NT2/D1 (cell line): ENCODE measurements at places on chromosomes 2 and 18.

DNA sequence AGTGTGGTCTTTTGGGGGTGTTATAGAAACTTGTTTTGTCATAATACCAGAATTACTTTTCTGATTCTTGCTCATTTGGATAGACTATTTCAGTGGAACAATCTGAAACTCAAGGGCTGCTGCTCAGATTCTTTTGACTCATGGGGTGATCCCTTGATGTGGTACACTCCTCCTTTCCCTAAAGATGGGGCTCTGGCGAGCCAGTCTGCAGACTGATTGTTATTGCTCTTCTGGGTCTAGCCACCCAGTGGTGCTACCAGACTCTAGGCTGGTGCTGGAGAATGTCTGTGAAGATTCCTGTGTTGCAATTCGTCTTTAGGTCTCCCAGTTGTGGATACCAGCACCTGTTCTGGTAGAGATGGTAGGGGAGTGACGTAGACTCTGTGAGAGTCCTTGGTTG is 4.2 kb upstream of the MARS2 start:
- no peak for DNase-seq

DNA sequence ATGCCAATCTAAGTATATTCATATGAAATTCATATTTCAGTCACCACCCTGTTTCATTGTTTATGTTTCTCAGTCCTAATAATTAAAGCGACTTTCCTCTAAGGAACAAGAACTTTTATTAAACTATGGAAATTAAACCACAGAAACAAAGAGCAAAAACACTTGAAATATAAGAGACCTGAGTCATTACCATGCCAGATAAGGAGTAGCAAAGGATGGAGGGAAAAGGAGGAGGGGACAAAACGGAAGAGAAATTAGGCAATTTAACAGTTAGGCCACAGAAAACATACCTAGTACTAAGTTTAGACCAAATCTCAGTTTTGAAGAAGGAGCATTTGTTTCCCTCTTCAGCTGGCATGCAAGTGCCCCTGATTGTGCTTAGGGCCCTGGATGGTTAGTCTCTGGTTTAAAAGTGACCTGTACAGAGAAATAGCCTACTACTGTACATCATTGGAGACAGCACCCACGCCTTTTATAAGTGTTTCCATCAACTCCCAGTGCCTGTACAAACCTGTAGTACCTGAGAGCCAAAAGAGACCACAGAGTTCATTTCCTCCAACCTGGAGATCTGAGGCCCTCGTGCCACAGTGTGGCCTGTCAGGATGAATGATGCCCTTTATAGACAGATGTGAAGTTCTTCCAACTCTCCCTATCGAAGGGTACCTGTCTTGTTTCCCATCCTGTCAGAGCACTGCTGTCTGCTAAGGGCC is 74.5 kb downstream of the SPATS2L start:
- DNase-seq, result no peak

- no peak for DNase-seq
These were observed 22.7 kb downstream of the TRAPPC8 start for GRCh38 chr18:31920277-31920676.

DNA sequence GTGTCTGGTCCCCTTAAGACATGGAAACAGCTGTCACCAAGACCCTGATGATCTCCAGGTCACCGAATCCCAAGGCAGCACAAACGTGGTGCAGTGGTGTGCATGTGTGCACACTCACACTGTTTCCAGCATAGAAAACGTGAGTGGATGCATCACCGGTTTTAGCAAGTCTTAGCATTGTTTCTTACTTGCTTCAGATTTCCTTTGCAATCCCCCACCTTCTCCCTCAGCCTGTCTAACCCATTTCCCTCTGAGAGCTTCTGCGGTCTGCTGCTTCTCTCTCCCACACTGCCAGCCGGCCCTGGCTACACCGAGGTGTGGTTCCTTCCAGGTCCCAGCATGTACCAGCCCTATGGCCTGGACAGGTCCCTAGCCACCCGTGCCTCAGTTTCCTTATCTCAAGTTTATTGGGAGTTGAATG is 343.4 kb upstream of the HS6ST1 start:
- no peak for DNase-seq

- no peak for DNase-seq
These were observed 5.8 kb downstream of the IAH1 start for GRCh38 chr2:9480157-9480556.

DNA sequence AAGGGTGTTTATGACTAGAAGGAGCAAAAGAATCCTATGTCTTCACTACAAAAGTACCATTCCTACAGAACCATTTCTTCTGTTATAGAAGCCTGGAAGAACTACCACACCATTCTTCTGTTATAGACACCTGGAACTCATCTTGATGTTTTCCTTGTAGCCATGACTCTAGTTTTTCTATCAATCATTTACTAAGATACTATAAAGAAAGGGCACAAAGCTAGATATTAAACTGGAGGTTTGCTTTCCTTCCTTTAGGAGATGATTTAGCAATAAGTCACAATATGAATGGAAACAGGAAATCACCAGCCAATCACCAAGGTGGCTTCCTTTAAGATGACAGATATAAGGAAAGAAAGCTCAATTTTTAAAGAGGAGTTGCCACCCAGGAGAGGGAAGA is 100.3 kb upstream of the NEUROD1 start:
- no peak for DNase-seq

- peak; percentile 43 for DNase-seq
These were observed 63.6 kb downstream of the CIB4 start for GRCh38 chr2:26577442-26578112.

- no peak for DNase-seq
These were observed 109.5 kb downstream of the CDC42EP3 start for GRCh38 chr2:37561615-37562569.

DNA sequence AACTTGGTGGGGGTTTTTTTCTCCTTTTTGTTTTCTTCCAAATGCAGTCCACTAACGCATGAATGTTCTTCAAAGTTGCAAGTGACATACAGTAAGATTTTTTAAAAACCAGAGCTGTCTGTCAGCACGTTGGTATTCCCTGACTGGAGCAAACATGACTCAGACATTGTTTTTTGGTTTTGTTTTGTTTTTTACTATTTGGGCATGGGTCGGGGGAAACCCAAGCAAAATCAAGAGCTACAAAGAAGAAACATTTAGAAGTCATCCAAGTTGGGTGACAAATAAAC is 726 bp upstream of the CCDC88A start:
- no peak for DNase-seq

- no peak for DNase-seq
These were observed 187.5 kb upstream of the ACVR2A start for GRCh38 chr2:147657086-147658000.

DNA sequence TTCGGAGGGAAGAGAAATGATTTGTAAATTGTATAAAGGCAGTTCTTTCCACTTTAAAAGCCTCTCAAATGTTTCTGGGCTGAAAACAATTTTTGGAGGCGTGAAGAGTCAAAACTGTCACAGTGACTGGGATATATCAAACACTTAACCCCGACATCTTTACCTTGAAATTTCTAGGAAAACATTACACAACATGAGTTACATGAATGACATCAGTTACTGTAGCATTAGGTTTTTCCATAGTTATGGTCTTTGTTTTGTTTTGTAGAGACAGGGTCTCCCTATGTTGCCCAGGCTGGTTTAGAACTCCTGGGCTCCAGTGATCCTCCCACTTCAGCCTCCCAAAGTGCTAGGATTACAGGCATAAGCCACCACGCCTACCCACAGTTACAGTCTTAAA is 25.7 kb downstream of the MSH6 start:
- DNase-seq, result no peak

GRCh38 chr2:191846515-191847476 is at the start of gene CAVIN2:
Gene CAVIN2 (minus strand): TSS chr2:191847088. CDS start chr2:191846925, 163 bp downstream.
- no peak for DNase-seq

GRCh38 chr18:10454681-10455557 is 484 bp downstream of the APCDD1 start:
- DNase-seq, result no peak

- no peak for DNase-seq
These were observed 41.8 kb downstream of the TTC32 start for GRCh38 chr2:19860022-19860421.

DNA sequence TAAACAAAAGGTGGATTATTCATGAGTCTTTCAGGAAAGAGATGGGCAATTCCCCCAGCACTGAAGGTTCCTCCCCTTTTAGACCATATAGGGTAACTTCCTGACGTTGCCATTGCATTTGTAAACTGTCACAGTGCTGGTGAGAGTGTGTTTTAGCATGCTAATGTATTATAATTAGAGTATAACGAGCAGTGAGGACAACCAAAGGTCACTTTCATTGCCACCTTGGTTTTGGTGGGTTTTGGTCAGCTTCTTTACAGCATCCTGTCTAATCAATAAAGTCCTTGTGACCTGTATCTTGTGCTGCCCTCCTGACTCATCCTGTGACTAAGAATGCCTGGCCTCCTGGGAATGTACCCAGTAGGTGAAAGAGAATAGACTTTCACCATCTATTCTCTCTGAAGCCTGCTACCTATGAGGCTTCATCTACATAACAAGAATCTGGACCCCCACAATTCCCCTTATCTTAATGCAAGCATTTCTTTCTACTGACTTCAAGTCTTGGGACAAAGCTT is 148.7 kb downstream of the CABLES1 start:
- peak; percentile 87 for DNase-seq

GRCh38 chr2:102585847-102586404 is 33.4 kb upstream of the SLC9A2 start:
- DNase-seq, result peak; percentile 18

DNA sequence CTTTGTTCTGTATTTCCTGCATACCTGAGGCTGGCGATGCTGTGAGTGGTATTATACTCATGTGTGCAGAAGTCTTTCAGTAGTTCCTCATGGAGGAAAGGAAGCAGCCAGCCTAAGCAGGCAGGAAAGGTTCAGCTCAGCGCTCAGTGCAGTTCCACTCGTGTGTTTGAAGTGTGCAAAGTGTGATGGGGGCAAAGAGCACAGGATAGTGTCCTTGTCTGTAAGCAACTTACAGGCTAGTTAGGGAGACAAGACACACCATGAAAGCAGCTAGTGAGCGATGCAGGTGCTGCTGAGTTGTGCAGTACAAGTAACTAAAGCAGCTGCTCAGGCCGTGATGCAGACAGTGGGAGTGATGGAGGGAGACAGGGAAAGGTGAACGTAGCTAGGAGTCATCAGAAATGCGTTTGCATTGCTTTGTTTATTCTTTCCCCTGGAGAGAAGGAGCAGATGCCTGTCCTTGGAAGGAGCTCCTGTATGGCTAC is 146.2 kb downstream of the LDLRAD4 start:
- no peak for DNase-seq

- DNase-seq, result no peak
These were observed 86.7 kb downstream of the LONRF2 start for GRCh38 chr2:100235581-100235980.

GRCh38 chr2:8288206-8288605 is 393.6 kb upstream of the ID2 start:
- DNase-seq, result no peak

GRCh38 chr2:192072778-192073177 is 122.0 kb downstream of the TMEFF2 start:
- no peak for DNase-seq
